ENCODE measurements at places on chromosomes 4 and X.
A peak's percentile ranks its signal among the peaks of the same experiment; 100 is the strongest.

DNA sequence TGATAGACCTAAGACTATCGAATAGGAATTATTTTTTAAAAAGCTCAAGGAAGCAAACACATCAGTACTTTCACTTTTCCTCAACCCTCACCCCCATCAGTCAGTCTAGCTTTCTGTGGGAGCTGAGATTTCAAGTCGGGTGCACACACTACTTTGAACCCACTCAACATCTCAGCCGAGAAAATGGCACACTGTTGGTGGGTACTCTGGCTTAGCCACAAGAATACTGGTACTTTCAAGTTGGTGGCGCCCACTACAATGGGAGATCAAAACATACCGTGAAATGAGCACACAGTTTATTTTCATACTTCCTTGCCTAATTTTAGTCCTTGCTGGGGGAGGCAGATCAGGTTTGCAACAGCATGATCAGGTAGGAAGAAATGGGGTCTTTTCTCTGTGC is 10.2 kb downstream of the CD40LG start:
- DNase-seq: no peak

DNA sequence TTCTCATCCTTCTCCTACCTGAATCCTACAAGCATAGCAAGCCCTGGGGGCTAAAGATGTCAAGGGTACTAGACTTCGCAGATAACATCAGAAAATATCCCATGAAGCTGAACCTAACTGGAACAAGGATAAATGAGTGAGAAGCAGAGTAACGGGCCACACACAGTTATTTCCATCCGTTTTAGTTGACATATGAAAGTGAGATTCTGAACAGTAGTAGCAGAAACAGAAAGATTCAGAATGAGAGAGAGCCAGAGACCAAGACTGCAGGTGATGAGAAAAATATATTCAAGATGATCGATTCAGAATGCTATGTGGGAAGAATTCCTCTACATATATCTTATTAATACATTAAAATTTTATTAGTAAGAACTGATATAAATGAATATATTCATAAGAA is 165.1 kb downstream of the TSPAN5 start:
- no peak for DNase-seq

DNA sequence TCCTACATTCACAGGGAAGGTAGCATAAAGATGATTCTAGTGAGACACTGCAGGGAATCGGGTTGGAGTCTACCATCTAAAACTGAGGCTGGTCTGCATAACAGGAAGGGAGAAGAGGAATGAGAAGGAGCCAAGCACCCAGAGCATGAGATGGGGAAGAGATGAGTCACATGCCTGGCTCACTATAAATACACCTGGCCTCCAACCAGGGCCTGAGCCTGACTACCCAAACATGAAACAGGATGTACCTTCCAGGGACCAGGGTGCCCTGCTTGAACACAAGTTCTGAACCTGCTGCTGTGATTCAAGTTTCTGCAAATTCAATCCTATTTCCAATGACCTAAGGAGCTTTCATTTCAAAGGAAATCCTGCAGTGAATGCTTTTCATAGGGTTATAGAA is 24.9 kb downstream of the CD99L2 start:
- DNase-seq: no peak

DNA sequence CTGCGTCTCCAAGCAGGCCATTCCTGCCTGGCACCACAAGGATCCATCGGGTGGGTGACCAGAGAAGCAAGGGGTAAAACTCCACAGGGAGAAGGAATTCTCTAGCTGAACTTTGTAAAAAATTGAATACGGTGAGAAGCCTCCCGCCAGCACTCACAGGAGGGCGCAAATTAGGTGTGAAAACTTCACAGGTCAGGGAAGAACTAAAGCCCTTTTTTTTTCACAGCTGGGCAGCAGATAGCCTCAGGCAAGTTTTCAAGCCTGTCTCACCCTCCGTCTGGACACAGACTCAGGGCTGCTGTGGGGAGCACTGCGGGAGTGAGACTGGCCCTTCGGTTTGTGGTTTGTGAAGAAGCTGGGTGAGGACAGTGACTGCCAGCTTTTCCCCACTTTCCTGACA is 224.1 kb upstream of the FGF16 start:
- no peak for DNase-seq

DNA sequence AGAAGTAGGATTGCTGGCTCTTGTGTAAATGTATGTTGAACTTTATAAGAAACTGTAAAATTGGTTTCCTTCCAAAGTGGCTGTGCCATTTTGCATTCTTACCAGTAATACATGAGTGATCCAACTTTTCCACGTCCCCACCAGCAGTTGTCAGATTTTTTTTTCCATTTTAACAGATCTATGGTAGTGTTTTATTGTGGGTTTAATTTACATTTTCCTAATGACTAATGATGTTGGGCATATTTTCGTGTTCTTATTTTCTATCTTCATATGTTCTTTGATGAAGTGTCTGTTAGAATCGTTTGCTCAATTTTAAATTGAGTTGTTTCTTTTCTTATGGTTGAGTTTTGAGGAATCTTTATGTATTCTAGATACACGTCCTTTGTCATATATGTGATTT is 56.2 kb downstream of the PHEX start:
- DNase-seq: no peak

GRCh38 chr4:67581913-67582312 is 23.4 kb downstream of the STAP1 start:
- no peak for DNase-seq

- DNase-seq: no peak
Measured at GRCh38 chr4:185405296-185405999, 8.8 kb downstream of the ANKRD37 start.

DNA sequence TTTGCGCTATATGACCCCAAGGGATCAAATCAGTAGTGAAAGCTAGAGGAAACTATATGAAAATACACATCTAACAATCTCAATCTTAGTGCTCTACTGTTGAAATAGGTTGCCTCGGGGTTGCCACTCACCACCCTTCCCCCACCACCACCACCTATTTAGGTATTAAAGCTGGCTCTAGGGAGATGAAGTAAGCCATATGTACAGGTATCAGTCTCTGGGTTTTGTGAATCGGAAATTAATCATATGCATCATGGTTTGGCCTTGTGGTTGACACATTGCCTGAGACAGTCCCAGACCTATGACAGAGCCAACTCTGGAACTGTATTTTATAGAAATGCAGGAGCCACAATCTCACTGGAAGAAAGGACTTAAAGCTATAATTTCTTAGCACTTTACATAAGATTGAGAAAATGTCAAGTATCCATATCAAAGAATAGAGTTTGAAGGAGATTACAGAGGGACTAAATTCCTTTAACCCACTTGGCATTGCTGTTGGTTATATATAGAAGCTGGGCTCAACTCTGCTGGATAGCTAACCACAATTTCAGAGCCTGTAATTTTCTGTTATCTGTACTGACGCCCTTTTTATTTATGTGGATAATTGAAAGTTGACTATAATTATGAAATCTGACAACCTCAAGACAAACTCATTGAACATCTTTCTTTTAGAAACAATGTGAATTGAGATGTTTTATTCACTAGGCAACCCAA is 26.7 kb upstream of the BMP2K start:
- peak; percentile 40 for DNase-seq

- DNase-seq: no peak
Measured at GRCh38 chrX:124282580-124282979, 49.9 kb upstream of the TEX13D start.

DNA sequence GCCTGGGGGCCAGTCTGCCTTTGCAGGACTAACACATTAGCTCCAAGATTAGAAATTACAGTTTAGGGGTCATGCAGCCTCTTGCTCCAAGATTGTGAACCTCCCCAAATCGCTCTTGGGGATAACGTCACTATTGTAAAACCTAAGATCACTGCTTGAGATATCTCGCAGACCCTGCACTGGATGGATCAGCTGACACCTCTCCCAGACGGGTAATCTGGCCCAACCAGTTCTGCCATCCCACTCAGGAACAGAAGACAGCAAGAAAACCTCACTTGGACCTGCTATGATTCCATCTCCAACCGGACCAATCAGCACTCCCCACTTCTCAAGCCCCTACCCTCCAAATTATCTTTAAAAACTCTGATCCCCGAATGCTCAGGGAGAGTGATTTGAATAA is 431.2 kb downstream of the GPM6A start:
- DNase-seq: no peak

- no peak for DNase-seq
Measured at GRCh38 chrX:9279234-9279544, 185.7 kb upstream of the TBL1X start.

DNA sequence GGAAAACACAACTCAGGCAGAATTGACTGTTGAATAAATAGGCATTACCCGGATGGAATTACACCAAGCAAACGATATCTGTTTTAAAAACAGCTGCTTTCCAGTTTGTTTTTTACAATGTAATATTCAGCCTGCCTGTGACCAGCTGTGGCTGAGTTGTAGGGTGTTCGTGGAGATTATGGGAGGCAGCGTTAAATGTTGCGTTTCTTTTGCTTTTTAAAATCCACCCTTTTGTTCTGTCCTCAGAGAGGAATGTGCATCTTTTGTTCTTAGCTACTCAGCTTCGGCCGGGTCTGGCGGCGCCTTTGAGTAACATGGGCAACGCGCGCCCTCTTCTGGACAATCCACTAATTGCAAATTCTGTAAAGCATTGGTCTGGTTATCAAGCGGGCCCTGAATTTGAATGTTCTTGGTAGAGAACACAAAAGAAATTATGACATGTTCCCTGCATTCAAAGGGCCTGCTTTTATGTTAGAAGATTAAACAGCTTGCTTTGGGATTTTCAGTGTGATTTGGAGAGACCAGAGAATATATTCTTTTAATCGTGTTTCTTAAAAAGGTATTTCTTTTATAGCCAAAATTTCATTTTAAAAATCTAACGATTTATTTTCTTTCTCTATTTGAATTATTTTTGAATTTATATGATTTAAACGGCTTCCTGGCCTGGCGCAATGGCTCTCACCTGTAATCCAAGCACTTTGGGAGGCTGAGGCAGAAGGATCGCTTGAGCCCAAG is 76.3 kb upstream of the TRIM2 start:
- peak; percentile 94 for DNase-seq

- DNase-seq: no peak
Measured at GRCh38 chr4:119626943-119627266, 1.7 kb downstream of the PDE5A start.

DNA sequence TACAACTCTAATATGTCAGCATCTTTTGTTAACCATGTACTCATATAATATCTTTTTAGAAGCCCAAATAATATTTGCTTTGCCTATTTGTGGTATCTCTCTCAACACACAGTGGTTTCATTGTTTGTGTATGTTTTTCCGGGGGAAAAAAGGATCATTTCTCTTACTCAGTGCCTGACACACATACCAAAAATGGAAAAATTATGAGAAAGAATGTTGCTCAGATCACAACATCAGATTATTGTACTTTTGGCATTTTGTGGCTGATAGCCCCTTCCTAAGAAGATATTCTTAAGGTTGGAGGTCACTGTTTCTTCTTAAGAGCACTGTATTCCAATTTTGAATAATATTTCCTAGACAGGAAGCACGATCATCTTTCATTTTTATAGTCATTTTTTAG is 93.6 kb downstream of the PDLIM5 start:
- no peak for DNase-seq

DNA sequence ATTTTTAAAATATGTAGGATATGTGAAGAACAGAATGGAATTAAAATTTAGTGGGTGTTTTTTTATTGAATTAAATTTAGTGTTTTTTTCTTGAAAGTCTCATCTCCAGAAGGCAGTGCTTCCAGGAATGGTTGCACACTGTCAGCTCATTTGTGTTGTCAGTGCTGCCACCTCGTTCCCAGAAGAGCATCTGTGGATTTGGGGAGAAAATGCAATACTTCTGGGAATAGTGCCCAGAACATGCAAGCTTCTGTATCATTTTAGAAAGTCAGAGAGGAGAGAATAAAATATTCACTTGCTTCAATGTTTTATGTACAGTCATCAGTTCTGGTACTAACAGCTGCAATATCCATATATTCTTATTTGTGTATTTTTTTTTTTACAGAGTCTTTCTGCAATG is 608.8 kb downstream of the PCDH7 start:
- no peak for DNase-seq

DNA sequence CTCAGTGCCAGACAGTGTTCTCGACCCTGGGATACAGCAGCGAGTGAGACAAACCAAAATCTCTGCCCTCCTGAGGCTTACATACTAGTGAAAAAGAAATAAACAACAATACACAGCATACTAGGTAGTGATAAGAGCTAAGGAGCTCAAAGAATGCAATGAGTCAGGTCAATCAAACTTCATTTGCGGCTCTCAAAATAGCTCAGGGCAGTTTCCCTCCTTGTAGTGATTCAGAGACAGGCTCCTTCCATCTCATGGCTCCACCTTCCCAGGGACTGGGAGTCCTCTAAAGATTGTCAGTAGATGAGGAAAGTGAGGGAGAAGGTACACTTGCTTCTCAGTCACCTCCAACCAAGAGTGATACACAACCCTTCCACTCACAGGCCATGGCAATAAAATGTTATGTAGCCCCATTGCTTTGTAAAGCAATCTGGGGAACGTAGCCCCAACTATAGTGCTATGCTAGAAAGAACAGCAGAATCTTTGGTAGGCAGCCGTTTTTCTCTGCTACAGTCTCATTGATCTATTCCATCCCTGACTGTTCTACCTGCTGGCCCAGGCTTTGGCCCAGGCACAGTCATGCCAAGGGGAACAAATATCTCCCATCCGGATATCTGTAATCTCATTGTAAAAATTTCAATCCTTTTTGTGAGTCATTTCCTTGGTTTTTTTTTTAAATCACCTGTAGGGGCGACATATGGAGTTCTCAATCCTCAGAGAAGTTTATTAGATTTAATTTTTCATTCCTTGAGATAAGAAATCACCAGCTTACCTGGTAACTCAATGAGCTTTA is 183.1 kb upstream of the S100G start:
- no peak for DNase-seq

DNA sequence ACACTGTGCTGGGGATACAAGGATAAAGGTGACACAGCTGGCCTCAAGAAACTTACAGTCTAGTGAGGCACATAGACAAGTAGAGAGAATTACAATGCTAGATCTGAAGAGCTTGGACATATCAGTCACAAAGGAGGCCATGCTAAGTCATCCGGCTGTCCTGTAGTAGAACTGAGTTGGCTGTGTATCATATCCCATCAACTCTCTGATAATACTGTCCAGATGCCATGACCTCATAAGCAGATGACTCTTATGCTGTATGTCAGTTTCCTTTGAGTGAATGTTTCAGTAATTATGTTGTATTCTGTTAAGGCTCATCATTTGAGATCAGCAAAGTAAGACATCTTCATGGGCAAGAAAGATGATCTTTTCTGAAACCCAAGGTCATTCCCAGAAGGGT is 442.9 kb downstream of the MID1IP1 start:
- no peak for DNase-seq

DNA sequence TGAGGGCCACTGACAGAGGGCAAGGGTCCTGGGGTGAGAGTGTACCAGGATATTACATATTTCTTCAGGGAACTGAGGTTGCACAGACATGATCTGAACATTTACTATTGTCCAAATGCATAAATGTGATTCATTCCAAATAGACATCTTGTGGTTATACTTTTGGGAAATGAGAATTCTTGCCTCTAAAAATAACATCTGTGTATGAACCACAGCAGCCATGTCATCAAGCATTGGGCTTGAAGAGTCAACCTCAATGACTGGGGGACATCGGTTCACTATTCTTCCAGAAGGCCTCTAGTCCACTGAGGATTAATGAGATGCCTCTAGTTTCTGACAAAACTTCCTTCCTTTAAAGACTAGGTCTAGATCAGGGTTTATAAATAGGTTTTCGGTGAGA is 193.1 kb upstream of the GPC4 start:
- no peak for DNase-seq

GRCh38 chrX:125402807-125403206 is 83.1 kb downstream of the TEX13C start:
- no peak for DNase-seq

- DNase-seq: peak; percentile 22
Measured at GRCh38 chr4:158410272-158410671, 111.4 kb upstream of the RXFP1 start.
